ENCODE measurements at places on chromosomes 13 and 19. TPM values are rescaled to one million over a fixed set of nuclear protein-coding genes. Genes with fewer than 3 reads are reported as not detected.

TEX101 gene
- total RNA-seq, result not detected

- DNase-seq, result no peak
Observed at GRCh38 chr19:15358918-15359317, 20.7 kb downstream of the AKAP8 start.

DNA sequence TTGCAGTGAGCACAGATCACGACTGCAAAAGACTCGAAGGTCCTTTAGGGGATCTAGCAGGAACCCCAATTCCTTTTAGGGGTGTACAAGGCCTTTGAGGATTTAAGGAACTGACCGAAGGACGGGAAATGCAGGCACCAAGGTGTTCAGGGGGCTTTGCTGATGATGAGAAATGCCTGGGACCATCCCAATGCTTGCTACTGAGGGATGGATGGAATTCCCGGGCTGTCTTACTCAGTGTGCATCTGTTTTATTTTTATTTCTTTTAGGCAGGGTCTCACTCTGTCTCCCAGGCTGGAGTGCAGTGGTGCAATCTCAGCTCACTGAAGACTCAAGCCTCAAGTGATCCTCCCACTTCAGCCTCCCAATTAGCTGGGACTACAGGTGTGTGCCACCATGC, 11.3 kb downstream of the PRR22 start:
- no peak for DNase-seq

DNA sequence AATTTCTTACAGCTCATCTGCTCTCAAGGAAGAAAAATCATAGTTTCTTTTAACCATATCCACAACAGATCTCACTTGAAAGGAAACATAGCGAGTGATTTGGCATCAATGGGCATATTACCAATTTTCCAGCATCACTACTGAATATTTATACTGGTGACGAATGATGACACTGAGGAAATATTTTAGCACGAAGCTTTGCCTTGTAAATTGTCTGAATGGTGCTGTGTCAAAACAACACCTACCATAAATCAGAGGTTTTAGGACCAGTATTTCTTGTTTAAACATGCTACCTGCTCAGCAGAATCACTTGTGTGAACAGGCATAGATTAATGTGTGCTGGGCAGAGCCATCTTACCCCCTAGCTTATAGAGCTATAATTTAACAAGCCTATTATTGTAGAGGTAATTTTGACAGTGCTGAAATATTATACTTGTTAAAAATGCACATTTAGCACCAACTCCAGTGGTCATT, 146.8 kb downstream of the ABCC4 start:
- no peak for DNase-seq

- DNase-seq, result no peak
Observed at GRCh38 chr13:75702476-75702875, 66.3 kb downstream of the LMO7 start.

GRCh38 chr13:97124206-97124605, 97.9 kb upstream of the MBNL2 start:
- no peak for DNase-seq

DNA sequence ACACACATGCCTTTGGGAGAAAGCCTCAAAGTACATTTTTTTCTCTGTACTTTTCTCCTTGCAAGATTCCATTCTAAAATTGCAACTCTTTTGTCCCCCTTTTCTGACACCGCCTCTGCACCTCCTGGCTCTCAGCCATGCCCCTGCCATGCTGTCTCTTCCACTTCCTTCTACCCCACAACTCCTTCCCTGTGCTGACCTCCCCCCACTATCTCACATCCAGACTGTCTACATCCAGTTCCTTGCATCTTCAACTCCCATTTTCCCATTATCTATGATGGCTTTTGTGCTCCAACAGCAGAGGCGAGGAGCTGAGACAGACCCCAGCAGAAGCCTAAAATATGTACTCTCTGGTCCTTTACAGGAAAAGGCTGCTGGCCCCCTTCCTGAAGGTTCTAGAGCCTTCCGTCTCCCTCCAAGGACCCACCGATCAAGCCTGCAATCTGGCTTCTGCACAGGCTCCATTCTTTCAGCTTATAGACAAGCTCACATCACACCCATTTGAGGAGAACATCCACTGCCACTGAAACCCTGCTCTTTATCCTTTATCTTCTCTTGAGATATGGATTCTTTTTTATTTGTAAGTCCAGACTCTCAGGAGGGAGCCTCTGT, 50.2 kb downstream of the RFX2 start:
- DNase-seq, result no peak

DNA sequence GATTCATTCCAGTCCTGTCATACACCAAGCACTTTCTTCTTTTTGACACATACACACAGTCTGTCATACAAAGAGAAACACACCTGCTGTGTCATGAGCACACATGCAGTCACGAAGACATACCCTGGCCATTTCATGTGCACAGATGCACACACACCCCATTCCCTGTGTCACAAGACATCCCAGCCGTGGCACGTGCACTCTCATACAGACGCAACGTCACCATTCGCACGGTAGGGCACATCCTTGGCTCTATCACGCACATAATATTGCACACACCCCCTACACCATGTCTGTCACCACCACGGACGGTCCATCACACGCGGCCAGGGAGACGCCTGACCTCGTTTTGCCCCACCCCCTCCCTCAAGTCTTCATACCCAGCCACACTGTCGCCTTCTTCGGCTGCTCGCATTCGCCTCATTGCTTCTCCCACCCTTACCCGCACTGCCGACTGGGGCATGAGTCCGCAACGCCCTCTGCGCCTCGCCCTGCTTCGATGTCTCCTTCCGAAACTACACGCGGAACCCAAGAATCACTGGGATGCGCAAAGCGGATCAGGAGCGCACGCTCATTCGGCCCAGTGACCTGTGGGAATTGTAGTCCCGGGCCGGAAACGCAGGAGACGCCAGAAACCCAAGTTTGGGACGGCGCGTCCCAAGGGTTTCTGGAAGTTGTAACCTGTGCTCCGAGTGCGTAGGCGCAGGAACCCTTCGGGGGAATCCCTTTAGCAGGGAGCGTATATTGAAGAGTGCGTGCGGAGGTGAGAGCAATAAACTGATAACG, 6.8 kb upstream of the ZNF283 start:
- DNase-seq, result peak; percentile 72
